ENCODE measurements at places on chromosomes 13 and 19.

DNA sequence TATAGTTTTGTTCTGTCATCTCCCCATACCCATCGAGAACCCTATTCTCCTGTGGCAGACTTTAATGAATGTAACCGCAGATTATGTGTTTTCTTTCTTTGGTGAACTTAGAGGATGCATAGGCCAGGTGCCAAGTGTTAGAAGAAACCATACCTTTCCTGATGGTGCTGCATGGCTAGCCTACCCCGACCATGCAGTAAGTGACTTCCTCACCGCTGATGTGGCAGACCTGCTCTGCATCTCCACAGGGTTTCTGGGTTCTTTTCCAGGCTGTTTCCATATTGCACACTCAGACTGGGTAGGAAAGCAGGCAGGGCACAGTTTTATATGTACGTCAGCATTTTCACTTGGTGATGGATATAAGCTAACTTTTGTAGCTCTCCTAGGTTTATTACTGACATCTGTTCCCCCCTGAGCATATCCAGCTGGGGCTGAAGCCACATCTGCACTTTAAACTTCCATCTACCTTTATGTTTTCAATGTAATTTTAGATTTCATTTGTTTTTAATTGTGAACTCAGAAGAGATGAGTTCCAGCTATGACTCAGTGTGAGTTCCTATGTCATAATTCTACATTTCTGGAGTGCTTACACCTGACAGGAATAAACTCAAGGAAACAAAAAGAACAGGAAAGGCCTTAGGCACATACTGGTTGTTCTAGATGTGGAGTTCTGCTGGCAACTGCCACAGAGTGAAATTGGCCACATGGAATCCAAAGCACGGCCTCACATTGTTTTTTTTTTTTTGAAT, 42.3 kb downstream of the LRCH1 start:
- peak; percentile 30 for DNase-seq

DNA sequence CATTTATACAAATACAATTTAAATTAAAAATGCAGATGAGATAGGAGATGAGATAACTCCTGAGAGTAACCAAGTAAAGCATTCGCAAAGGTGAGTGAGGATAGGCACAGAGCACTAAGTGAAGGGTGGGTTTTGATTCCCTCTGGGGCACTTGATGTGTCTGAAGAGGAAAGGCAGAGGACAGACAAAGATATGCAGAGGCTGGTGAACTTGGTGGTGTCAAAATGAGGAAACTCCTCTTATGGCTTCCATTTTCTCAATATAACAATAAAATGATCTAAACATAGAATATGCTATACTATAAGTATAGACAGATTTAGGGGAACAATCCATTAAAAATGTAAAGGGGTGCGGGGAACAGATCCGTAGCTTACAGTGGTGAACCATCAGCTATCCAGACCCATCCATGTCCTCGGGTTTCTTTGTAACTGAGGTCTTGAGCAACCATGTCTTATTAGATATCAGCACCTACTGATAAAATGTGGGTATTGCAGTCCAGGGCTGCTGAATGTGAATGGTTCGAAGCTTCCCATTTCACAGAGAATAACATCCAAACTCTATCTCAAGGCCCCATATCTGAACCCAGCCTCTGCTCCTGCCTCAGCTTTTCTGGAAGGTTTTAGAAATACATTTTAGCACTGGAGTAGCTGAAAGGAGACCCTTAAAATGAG, 73.9 kb upstream of the SLC10A2 start:
- peak; percentile 12 for DNase-seq

- DNase-seq = no peak
Observed at GRCh38 chr13:36710396-36710795, 36.6 kb downstream of the SERTM1 start.

DNA sequence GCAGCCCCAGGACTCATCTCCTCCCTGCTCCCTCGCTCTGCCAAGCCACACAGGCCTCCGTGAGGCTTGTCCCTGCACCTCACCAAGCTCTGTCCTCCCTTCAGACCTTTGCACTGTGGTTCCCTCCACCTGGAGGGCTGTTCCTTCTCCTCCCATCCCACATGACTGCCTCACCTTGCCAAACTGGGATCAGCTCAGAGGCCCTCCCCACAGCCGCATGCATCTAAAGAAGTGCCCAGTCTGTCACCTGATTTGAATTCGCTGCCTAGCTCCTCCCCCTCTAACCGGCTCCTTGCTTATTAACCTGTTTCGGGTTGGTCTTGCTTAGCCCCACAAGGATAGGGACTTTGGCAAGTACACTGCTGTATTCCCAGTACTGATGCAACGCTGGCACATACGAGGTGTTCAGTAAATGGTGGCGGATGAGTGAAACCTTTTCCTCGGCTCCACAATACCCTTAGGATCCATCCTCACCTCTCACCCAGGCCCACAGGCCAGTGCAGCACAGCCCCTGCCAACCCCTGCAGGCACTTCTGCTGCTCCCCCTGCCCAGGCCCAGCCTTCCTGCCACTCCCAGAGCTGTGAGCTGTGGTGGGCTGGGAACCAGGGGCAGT, 4.4 kb downstream of the AKT2 start:
- no peak for DNase-seq

DNA sequence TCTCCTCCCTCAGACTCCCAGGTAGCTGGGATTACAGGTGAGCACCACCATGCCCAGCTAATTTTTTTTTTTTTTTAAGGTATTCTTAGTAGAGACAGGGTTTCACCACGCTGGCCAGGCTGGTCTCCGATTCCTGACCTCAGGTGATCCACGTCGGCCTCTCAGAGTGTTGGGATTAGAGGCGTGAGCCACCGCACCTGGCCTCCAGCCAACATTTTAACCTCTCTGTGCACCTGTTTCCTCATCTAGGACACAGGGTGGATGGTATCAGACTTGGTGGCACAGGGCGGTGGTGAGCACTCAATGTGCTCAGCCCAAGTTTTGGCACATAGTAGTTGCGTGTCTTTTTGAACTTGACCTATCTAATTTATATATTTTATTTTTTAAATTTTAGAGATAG, 12.5 kb downstream of the APBA3 start:
- DNase-seq = no peak

DNA sequence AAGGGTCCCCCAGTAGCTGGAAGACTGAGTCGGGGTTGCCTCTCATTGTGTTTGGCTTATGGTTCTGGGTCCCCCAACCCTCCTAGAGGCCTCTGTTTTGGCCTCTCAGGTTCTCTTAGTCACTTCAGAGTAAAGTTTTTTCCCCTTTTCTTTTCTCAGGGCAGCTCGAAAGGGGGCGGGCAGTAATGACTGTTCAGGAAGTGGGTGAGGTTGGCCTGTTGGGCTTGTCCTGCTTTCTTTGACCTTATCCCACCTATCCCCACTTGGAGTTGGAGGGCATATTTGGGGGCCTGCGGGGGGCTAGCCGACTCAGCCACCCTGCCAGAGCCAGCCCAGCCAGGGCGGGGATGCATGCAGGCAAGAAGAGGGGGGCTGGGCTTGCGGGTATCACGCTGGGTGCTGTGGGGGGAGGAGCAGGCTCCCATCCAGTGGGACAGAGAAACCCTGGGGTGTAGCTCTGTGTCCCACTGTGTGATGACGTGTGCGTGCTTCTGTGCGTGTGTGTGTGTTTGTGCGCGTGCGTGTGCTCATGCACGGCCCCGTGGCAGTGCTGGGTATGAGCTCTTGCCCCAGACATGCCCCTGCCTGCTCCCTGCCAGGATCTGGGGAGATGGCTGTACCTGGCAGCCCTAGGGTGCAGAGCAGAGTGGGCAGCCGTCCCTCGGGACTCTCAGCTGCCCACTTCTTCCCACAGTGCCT, 1.4 kb downstream of the CIC start:
- peak; percentile 64 for DNase-seq

GRCh38 chr13:79812070-79812850, 331.3 kb downstream of the NDFIP2 start:
- DNase-seq = no peak

DNA sequence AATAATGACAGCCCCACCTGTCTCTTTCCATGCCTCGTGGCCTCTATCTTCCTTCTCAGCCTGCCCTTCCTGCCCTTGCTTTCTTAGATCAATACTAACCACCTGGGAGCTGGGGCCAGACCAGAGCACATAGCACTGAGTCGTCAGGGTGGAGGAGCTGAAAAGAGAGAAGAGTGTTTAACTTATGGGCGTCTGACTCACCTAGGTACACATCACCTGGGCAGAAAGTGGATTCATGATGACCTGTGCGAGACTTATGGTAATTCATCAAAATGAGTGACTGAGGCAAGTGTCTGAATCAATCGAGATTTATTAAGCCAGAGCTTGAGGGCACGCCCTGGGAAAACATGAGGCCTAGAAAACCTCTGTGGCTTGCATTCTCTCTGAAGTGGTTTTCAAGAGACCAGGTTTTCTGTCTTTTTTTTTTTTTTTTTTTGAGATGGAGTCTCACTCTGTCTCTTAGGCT, 19.2 kb downstream of the CEACAM6 start:
- DNase-seq = no peak

- DNase-seq = no peak
Observed at GRCh38 chr19:478236-478903, 17.5 kb upstream of the SHC2 start.

GRCh38 chr19:16506961-16507360, 10.8 kb downstream of the C19orf44 start:
- DNase-seq = no peak

DNA sequence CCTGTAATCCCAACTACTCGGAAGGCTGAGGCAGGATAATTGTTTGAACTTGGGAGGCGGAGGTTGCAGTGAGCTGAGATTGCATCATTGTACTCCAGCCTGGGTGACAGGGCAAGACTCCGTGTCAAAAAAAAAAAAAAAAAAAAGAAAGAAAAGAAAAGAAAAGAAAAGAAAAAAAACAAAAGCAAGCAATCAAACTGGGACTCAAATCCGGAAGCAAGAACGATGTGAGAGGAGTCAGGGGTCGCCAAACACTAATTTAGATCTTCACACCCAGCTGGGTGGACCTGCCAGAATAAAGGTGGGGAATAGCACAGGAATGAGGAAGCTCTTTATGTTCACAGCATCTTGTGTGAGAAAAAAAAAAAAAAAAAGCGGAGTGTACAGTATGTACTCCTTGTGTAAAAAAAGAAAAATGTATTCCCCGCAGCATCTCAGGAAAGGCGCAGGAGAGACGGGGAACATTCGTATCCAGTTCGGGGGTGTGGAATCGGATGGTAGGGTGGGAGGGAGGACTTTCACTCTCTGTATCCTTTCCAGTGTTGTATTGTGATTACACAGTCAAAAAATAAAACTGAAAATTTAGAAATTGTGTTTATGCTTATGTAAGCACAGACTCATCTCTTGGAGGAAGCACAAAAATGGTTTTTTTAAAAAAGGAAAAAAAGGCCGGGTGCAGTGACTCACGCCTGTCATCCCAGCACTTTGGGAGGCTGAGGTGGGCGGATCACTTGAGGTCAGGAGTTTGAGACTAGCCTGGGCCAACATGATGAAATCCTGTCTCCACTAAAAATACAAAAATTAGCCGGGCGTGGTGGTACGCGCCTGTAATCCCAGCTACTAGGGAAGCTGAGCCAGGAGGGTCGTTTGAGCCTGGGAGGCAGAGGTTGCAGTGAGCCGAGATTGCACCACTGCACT, 7.6 kb downstream of the DNAJB1 start:
- peak; percentile 47 for DNase-seq

DNA sequence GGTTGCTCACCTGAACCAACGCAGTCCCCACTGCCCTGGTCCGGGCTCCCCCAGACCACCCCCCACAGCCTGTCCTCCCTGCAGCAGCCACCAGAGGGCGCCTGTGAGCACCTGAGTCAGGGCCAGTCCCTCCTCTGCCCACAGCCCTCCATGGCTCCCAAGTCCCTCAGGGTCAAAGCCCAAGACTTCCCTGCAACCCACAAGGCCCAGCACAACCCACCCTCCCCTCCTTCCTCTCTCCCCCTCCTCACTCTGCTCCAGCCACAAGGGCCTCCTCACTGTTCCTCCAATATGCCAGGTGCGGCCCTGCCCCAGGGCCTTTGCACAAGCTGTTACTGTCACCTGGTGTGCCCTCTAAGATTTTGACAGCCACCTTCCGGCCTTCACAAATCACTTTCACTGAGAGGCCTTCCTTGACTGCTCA, 10.9 kb downstream of the GNA15 start:
- DNase-seq = peak; percentile 60

GRCh38 chr19:41016488-41017071, 25.5 kb downstream of the CYP2B6 start:
- peak; percentile 23 for DNase-seq

DNA sequence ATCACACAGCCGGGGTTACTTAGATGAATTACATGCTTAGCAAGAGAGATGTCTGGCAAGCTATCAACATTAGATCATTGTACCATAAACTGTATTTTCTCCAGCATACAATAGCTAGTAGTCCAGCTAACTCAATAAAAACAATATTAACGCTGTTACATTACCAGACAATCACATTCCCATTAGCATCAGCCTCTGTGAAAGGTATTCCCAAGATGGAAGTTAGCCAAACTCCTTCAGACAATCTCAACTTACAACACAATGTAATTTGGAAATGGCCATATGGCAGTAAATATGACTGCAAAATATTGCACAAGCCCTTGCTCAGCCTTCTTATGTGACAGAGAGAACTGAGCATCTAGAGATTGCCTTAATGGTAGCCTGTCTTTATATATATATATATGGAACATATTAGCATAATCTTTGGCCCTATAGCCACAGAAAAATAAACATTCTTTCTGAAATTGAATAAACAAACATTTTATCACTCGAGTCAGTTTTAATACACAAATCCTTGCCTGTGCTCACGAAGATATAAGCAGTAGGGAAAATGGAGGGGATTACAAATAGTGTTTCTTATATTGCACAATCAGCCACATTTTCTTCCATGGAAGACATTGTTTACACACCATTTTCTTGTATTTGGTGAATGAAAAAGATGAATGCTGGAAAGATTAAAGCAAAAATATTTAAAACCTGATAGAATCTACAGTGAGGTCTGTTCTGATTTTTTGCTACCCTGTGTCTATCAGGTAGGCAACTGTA, 1060.5 kb downstream of the DIAPH3 start:
- peak; percentile 5 for DNase-seq

DNA sequence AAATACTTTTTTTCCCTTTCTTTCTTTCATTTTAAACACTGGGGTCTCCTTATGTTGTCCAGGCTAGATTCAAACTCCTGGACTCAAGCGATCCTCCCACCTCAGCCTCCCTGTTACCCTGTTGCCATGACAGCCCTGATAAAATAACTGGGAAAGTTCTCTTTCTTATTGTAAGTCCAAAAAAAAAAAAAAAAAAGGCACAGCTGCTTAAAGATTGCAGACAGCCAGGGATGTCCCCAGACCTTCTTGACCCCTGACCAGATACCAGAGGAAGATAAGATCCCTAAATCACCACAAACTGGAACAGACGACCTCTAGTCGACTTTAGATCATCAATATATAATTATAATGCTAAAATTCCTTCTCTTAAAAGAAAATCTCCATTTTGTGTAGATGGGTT, 1.1 kb upstream of the MVB12A start:
- DNase-seq = no peak

GRCh38 chr19:40802300-40803169, 3.5 kb downstream of the EGLN2 start:
- DNase-seq = no peak

DNA sequence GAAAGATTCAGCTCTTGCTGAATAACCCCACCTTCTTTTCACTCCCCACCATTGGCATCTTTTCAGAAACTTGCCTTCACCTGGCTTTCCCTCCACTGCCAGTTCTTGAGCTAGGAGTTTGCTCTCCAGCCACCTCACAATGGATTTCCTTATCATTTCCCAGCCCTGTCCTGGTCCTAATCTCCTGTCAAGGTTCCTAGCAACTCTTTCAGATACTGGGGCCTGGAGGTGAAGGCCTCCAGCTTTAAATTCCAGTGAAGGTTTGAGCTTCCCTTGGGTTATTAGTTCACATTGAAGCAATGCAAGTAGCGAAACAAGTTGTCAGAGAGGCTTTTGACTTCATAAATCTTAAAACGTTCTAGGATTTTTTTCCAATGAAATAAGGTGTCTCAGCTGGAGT, 320.8 kb upstream of the MAB21L1 start:
- no peak for DNase-seq

GRCh38 chr13:31311921-31312320, 112.1 kb downstream of the B3GLCT start:
- no peak for DNase-seq
